Activated CD4-positive, alpha-beta T cell treated with anti-CD3 and anti-CD28 coated beads, Interleukin-2, amount 50 U/mL, for 24 hours (primary cell): ENCODE measurements at places on chromosomes 16 and 17.

GRCh38 chr16:90044111-90044551, 24.9 kb upstream of the DBNDD1 start:
- DNase-seq: no peak

- no peak for DNase-seq
These were observed 759 bp downstream of the UBE2O start for GRCh38 chr17:76452127-76452659.

GRCh38 chr16:57824888-57825287, 22.6 kb upstream of the KIFC3 start:
- DNase-seq: no peak

GRCh38 chr17:27848931-27849330, 44.2 kb downstream of the LYRM9 start:
- no peak for DNase-seq

DNA sequence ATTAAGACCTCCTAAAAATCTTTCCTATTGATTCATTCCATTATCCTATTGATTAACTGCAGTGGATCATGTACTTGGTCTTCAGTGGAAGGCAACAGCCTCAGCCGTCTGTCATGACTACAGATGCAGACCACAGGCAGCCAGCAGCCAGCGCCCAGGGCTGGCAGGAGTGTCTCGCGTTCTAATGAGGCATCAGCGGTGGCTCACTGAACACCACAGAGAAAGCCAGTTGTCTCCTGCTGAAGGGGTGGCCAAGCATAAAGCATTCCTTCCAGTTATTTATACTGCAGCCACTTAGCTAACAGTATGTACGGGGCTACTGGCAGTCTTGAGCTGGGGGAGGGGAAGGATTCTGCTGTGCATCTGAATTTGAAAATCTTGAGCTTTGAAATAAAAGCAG, 214.3 kb downstream of the IRX3 start:
- no peak for DNase-seq

- DNase-seq: no peak
These were observed 13.3 kb downstream of the MIS12 start for GRCh38 chr17:5499476-5500231.

DNA sequence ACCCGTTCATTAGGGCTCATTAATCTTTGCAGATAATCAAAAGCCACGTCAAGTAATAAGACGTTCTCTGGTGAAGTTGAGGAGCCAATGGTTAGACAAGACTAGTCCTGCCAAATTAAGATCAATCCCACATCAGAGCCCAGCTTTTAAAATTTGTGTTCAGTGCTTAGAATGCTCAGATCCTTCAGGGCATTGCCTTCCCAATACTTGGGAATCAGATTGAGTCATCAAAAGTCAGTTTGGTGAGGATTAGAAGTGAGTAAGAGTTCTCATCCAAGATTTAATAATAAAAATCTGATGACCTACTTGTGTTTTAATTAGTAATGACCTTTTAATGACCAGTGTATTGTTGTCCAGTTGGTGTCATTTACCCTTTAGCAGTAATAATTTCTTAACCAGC, 19.8 kb downstream of the MAP2K4 start:
- DNase-seq: no peak

DNA sequence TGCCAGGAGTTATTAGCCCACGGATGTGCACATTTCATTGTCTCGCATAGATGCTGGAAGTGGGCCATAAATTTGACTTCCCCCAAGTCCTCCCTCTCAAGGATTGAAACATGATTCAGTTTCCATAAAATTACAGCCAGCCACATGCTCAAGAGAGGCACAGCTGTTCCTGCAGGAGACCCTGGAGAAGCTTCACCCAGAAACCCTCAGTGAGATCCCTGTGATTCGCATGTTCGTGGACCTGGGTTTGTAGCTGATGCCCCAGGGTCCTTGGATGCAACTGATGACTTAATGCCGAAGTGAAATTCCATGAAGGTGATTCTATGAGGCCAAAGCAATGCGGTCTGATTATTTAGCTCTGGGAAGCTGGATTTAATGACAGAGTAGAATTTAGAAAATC, 24.7 kb upstream of the AQP8 start:
- DNase-seq: no peak

DNA sequence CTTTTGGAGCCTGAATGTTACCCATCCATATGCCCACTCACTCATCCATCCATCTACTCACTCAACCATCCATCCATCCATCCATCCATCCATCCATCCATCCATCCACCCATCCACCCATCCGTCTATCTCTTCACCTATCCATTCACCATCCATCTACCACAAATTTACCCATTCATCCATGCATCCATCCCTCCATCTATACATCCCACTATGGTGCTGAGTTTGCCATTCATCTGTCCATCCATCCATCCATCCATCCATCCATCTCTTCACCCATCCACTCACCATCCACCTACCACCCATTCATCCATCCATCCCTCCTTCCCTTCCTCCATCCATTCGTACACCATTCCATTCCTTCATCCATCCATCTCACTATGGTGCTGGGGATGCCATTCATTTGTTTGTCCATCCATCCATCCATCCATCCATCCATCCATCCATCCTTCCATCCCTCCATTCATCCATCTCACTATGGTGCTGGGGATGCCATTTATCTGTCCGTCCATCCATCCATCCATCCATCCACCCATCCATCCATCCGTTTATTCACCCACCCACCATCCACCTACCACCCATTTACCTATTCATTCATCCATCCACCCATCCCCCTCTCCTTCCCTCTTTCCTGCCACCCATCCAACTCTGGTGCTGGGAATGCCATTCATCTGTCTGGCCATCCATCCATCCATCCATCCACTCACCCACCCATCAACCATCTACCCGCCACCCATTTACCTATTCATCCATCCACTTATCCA, 39.7 kb downstream of the RGS9 start:
- no peak for DNase-seq

GRCh38 chr17:29051194-29051593, 8.3 kb downstream of the PIPOX start:
- no peak for DNase-seq
